ENCODE measurements at places on chromosomes 2 and 18. TPM values are rescaled to one million over a fixed set of nuclear protein-coding genes. Genes with fewer than 3 reads are reported as not detected.

Gene FTCDNL1
- 2.5 TPM for total RNA-seq

Gene FOXD4L1
- total RNA-seq, result not detected

Gene SFT2D3
- total RNA-seq, result 3.7 TPM

Gene ANKRD36C
- total RNA-seq, result 36.6 TPM

Gene KCNE4
- 4.9 TPM for total RNA-seq

Gene DSG2
- 11.8 TPM for total RNA-seq

Gene SLC8A1
- 40.8 TPM for total RNA-seq

Gene ABHD1
- total RNA-seq, result not detected

Gene PLGLB2
- 2.0 TPM for total RNA-seq

Gene KCNK3
- total RNA-seq, result 10.6 TPM

Gene FEV
- total RNA-seq, result not detected

Gene ACTG2
- total RNA-seq, result 413 TPM

Gene AUP1
- total RNA-seq, result 124 TPM

Gene GCKR
- 0.98 TPM for total RNA-seq

Gene SCLY
- 13.5 TPM for total RNA-seq

Gene FKBP1B
- total RNA-seq, result 14.2 TPM
